Stimulated activated CD4-positive, alpha-beta T cell treated with anti-CD3 and anti-CD28 coated beads, TNF-alpha, amount 100 ng/mL, for 48 hours (primary cell): ENCODE measurements at places on chromosomes 1 and 21.
A peak's percentile ranks its signal among the peaks of the same experiment; 100 is the strongest.

DNA sequence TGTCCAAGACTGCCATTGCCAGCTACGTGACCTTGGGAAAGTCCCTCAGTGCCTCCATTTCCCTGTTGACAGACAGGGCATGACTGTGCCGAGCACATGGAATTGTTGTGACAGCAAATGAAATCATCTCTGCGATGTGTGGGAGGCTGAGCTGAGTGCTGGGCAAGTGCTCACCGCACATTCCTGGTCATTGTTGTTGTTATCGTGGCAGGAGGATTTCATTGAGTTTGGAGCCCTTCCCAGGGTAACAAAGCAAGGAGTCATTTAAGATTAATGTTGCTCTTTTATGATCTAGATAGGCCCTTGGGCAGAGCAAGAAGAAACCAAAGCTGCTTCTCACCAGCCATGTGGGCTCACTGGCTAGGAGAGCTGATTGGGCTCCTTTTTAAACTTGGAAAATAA, 39.6 kb upstream of the ITPKB start:
- no peak for DNase-seq

- DNase-seq, result no peak
Measured at GRCh38 chr1:32709476-32709875, 6.9 kb upstream of the SYNC start.

GRCh38 chr1:42736152-42736551, 3.9 kb downstream of the CLDN19 start:
- no peak for DNase-seq

- no peak for DNase-seq
Measured at GRCh38 chr1:53949023-53949990, 3.2 kb downstream of the LRRC42 start.

DNA sequence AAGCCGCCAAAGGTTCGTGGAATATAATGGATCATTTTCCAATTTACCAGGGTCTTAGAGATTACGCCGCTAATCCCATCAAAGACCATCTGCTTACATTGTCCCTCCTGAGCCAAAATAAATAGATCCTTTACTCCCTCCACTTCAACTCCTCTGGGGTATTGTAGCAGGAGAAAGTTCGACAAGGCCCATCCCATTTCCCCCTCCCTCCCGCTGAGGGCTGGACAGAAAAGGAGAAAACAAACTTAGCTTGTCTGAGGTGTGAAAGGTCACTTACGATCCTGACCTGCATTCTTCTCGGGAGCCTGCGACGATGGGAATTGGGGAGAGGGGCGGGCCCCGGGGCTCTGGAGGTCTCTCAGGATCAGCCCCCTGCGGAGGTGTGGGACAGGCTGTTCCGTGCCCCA, 60.8 kb downstream of the MEF2D start:
- no peak for DNase-seq

DNA sequence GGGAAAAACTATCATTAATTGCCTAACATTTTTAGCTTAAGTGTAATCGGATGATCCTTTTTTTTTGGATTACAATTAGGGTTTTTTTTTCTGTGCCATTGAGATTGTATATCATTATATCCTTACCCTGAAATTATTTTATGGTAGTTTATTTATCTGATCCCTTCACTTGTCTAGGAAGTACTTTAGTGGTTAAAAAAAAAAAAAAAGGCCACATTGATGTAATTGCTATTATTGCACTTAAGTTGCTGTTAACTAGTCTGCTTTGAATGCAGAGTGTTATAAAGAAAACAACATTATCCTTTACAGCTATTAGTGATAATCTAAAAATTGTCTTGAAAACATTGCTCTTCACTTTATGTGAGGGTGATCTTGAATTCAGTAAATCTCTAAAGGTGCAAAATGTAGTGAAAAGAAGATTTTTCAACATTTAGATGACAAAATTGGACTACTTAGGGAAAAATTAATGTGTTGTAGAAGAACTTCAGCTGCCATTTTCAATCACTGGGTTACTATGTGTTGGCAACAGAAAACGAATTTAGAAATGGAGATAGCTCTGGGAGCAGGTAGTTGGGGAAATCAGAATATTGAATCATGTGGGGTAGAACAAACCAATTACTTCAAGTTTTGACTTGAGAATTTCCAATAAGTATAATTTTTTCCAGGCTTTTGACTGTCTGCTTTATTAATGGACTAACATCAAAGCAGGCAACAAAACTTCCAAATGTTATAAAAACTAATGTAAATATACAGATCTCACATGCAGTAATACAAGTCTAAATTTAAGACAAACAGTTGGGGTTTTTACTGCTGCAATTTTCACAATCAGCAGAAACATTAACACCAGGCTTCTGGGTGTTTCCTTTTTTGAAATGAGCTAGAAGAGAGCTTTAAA, 5.0 kb downstream of the ADGRL2 start:
- DNase-seq, result no peak

DNA sequence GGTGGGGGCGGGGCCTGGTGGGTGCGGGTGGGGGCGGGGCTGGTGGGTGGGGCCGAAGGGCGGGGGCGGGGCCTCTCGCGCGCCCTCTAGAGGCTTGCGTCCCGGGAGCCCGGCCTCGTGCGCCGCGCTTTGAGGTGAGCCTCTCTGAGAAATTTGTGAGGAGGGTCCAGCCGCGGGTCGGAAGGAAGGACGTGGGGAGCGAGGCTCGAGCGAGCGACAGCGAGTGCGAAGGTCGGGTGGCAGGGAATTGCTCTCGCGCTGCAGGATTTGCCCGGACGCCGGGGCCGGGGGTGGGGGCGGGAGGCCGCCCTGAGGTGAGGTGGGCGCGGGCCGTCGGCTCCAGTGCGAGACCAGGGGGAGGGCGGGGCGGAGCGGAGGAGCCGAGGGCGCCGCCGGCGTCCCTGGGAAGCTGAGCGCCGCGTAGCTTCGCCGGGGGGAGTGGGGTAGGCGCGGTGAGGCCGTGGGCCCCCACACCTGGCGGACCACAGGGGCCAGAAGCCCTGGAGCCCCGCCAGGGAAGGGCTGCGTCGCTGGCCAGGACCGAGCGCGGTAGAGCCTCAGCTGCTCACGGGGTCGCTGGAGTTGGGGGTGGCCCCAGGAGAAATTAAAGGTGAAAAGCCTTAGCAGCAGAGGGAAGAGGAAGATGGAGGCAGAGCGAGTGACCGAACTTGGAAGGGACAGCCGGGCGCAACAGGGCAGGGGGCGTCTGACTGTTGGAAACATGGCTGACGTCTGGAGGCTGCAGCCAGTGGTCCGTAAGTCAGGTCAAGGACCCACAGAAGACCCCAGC, 754 bp upstream of the LSS start:
- DNase-seq, result peak; percentile 3

GRCh38 chr1:153795934-153796785, 21.0 kb downstream of the SLC27A3 start:
- no peak for DNase-seq

DNA sequence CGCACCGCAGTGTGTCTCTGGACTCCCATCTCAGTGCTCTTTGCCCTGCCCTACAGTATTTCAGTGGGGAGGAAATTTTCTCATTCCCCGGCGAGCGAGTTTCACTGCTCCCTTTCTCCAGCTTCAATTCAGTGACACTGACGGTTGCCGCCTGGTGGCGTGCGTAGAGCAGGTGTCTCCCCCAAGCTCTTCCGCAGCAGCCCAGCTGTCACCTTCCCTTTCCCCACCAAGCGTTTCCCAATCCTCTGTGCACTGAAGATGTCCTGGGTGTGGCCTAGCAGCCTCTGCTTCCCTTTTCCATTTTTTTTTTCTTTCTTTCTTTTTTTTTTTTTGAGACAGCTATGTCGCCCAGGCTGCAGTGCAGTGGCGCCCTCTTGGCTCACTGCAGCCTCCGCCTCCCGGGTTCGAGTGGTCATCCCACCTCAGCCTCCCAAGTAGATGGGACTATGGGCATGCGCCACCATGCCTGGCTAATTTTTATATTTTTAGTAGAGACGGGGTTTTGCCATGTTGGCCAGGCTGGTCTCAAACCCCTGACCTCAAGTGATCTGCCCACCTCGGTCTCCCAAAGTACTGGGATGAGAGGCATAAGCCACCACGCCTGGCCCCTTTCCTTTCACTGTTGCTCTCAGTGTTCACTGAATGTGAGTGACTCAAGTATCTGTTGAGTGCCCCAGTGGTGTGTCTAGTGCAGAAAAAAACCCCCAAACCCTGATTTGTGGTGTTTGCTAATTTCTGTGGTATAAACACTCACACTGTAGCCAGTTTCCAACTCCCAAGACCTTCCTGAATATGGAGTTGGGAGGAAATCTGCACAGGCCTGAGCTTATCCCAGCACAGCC, 30.1 kb downstream of the TNFRSF1B start:
- no peak for DNase-seq

DNA sequence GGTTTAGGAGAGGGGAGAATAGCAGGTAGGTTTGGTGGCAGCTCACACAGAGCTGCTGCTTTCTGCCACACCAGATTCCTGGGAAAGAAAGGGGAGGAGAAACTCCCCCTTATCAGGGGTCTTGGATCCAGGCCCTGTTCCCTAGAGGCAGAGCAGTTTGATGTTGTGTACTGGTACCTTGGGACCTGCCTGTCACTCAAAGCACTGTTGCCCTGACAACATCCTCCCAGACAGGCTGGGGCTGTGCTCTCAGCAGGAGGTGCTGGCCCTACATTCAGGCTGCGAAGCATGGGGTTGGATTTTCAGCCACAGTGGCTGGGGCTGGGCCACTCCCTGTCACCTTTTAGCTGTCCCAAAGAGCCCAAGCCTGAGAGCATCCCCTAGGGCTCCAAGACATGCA, 188.0 kb downstream of the GRIK3 start:
- no peak for DNase-seq

DNA sequence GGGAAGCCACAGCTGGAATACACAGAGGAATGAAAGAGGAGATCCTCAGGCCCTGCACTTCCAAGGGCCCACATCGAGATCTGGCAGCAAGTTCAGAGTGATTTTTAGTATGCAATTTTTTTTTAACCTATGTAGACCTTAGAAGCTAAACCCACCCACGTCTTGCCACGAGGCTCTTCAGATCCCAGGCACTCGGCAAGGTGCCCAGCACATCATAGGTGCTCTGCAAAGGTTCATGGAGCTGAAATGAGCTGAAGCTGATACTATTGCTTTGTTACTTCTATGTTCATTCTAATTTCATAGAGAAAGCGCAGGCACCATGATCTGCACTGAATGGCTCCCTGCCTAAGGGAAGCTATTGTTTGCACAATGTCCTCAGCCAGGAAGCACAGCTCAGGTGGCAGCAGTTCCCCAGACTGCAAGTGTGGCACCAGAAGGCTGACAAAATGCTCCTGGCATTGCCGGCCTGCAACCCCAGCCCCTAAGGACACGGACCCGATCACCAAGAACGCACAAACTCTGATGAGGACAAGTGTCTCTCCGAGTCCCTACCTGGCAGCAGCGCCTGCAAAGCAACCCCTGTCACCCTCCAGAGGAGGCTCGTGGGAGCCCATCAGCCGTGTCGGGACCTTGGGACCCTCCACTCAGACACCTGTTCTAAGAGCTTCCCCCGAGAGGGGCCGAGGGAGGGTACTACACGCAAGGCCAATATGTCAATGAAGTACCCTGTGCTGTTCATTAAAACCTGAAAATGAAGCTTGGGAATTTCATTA, 264.2 kb downstream of the NPHP4 start:
- DNase-seq, result no peak

- DNase-seq, result no peak
Measured at GRCh38 chr1:197100677-197101076, 33.6 kb upstream of the F13B start.

DNA sequence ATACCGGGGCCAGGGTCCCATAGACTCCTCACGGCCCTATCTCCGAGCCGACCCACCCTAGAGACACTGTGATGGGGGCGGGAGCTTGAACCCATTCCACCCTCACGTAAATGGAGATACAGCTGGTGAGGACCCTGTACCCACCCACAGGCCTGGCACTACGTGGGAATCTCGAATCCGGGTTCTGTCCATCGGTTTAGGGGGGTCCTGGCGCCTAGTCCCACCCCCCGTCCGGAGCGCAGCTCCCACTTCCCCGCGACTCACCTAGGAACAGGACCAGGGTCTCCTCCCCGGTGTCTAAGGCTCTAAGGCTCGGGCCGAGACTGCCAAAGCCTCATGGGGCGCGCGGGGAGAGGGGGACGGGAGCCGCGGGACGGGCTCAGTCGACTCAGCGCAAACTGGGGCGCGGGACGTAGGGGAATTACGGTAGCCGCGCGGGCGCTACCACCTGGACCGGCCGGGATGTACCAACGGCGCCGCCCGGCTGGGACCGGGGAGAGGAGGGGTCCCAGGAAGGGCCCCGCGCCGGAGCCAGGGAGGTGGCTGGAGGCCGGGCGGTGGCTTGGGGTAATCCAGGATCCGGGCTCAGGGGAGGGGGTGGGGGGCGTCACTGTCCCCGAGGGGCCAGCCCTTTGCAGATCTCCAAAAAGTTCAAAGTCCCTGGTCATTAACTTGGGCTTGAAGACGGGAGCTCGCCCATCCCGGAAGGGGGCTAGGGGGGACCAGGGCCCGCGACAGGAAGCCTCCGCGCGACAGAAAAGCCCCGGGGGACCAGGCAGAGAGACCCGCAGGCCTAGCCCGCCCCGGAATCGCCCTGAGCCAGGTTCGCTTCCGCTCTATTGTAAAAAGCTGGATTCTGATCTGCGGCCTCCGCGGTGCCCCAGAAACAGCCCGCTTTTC, 1.0 kb downstream of the PLEKHG5 start:
- DNase-seq, result peak; percentile 56

- no peak for DNase-seq
Measured at GRCh38 chr1:45943185-45943584, 139.8 kb downstream of the MAST2 start.

- DNase-seq, result no peak
Measured at GRCh38 chr1:63891060-63891690, 117.4 kb downstream of the ROR1 start.

GRCh38 chr1:169682071-169682470, 29.3 kb downstream of the SELL start:
- DNase-seq, result no peak
